ENCODE measurements at places on chromosomes 7 and 10.
A peak's percentile ranks its signal among the peaks of the same experiment; 100 is the strongest.

GRCh38 chr7:83921941-83922607, 272.5 kb downstream of the SEMA3A start:
- peak; percentile 12 for DNase-seq

- DNase-seq, result no peak
These were observed 154.4 kb upstream of the NPY start for GRCh38 chr7:24129597-24129996.

- no peak for DNase-seq
These were observed 752.3 kb downstream of the SUGCT start for GRCh38 chr7:40887099-40887498.

DNA sequence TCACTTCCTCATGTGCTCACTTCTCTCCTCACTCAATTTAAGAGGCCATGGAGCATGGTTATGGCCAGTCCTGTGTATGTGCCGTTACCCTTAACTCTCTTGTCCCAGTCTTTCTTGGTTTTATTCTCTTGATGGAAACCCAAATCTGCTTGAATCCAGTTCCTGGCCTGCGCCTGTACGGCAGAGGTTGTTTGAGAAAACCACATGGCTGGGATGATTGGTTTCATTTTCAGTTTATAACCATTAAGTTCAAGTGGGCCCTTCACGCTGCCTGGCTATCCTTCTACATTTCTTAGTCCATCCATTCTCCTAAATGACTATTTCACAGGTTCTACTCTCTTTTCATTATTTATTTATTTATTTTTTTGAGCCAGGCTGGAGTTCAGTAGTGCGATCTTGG, 1.6 kb upstream of the ZNF239 start:
- no peak for DNase-seq

DNA sequence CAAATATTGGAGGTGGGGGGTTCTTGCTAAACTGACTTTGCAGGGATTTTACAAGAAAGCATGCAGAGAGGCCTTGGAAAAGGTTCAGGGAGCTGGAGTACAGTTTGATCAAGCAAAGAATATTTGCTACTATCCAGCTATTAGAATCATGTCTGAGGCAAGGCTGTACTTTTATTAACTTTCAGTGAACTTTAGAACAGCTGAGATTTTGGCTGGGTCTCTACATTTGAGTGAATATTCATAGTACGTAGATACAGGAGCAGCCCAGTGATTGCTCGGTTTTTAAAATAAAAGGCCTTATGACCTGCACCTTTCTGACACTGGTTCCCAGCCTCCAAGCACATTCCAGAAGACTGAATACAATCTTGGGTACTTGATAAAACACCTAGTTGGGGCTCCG, 496.8 kb upstream of the AKR1E2 start:
- no peak for DNase-seq

- DNase-seq, result no peak
These were observed 46.9 kb upstream of the WIPI2 start for GRCh38 chr7:5143106-5143505.

DNA sequence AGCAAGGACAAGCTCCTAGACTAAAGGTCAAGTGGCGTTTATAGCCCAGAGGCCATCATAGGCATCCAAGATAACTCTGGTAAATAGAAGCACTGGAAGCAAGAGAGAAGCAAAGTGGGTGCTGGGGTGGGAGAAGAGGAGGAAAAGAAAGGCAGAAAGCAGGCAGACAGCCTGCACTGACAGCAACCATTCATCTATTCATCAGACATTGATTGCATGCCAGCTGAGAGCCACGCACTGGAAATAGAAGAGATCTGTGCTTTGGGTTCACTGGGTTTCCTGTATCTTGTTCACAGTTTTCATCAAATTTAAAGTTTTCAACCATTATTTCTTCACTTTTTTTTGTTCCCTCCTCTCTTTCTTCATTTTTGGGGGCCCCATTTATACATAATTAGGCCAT, 4.7 kb upstream of the SLIT1 start:
- no peak for DNase-seq

DNA sequence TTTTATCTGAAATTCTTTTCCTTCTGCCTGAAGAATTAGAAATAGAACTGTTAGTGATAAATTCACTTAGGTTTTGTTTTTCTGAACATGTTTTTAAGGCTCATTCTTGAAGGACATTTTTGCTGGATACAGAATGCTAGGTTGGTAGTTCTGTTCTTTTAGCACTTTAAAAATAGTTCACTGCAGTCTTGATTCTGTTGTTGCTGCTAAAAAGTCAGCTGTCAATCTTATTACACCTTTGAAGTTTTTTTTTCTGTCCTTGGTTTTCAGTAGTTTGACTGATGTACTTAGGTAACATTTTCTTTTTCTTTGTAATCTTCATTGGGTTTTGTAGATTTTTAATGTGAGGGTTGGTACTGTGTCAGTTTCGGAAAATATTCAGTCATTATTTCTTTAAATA, 48.7 kb downstream of the C1GALT1 start:
- DNase-seq, result no peak

DNA sequence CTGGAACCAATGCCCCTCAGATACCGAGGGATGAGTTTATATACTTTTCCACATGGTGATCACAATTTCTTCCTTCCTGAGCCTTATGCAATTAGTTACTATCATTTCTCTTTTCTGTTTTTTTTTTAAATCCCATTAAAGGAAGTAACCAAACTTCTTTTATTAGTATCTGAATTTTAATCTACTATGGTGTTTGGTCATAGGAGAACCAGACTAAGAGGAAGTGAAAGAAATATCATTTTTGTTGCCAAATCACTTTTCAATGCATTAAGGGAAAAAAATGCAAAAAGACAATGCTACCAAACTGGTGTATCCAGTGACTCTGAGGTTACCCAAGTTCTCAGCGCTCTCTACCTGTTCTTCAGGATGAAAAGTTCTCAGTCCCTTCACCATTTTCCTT, 167.7 kb downstream of the NXPH1 start:
- DNase-seq, result no peak

- peak; percentile 77 for DNase-seq
These were observed 134.4 kb upstream of the FAM3C start for GRCh38 chr7:121530227-121531174.

GRCh38 chr10:80104066-80104926, 25.8 kb downstream of the TMEM254 start:
- peak; percentile 98 for DNase-seq

- DNase-seq, result no peak
These were observed 216.3 kb downstream of the CHRM2 start for GRCh38 chr7:137084607-137085380.

- peak; percentile 66 for DNase-seq
These were observed 263.5 kb downstream of the ZEB1 start for GRCh38 chr10:31582365-31583052.

DNA sequence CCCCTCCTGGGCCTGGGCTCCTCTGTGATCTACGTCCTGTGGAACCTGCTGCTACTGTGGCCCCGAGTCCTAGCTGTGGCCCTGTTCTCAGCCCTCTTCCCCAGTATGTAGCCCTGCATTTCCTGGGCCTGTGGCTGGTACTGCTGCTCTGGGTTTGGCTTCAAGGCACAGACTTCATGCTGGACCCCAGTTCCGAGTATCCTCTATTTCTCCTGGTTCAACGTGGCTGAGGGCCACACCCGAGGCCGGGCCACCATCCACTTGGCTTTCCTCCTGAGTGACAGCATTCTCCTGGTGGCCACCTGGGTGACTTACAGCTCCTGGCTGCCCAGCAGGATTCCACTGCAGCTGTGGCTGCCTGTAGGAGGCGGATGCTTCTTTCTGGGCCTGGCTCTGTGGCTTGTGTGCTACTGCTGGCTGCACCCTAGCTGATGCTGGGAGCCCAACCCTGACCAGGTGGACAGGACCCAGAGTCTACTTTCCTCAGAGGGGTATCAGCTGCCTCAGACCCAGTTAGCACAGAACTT, 37.8 kb upstream of the MMD2 start:
- no peak for DNase-seq

DNA sequence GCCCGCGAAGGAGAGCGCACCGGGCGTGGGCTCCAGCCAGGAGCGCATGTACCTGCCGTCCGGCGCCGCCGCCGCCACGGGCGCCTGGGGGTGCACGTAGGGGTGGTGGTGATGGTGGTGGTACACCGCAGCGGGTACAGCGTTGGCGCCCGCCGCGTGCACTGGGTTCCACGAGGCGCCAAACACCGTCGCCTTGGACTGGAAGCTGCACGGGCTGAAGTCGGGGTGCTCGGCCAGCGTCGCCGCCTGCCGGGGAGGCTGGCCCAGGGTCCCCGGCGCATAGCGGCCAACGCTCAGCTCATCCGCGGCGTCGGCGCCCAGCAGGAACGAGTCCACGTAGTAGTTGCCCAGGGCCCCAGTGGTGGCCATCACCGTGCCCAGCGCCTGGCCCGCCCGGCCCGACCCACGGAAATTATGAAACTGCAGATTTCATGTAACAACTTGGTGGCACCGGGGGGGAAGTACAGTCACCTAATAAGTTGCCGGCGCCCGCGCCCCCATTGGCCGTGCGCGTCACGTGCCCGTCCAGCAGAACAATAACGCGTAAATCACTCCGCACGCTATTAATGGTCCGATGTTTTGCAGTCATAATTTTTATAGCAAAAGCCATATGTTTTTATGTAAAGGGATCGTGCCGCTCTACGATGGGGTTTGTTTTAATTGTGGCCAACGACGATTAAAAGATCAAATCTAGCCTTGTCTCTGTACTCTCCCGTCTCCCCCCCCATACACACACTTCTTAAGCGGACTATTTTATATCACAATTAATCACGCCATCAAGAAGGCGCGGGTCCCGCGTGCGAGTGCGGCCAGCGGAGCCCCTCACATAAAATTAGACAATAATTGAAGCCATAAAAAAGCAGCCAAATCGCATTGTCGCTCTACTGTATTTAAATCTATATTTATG, at the start of gene HOXA9:
TSS of gene HOXA9 (minus strand) at position 449 of the 907 bp plus-strand sequence. CDS start at position 369, 80 bp downstream.
- DNase-seq, result no peak

- no peak for DNase-seq
These were observed 36.8 kb downstream of the CCM2 start for GRCh38 chr7:45036796-45037195.

DNA sequence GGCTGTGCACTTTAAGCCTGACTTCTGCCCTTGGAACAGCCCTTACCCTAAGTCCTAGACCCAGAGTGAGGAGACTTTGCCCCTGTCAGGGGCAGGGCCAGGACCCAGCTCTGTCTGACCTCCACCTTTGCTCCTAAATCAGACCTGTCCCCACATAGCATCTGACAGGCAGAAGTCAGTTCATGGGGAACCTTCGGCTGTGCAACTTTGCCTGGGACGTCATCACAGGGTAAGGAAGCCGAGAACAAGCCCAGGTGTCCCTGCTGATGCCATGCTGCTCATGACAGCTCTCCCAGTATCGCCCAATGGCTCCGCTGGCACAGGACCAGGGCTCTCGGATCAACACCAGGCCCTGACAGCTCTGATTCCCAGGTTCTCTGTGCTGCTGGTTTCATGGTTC, 55.4 kb downstream of the TNS3 start:
- DNase-seq, result no peak

DNA sequence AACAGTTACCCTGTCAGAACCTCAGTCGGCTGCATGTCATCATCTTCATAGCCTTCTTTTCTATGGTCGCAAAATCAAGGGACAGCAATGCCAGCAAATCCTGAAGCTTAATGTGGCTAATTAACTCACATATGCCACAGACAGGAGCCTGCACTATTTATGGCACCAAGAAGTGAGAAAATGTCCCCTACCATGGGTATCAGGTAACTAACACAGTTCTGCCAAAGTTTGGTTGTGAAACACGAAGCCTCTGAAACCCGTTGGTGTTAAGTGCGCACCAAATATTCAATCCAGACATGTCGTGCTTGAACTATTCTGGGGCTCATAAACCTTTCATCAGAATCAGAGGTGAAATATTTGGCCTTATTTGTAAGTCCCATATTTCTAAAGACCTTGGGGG, 63.3 kb downstream of the EVX1 start:
- no peak for DNase-seq

DNA sequence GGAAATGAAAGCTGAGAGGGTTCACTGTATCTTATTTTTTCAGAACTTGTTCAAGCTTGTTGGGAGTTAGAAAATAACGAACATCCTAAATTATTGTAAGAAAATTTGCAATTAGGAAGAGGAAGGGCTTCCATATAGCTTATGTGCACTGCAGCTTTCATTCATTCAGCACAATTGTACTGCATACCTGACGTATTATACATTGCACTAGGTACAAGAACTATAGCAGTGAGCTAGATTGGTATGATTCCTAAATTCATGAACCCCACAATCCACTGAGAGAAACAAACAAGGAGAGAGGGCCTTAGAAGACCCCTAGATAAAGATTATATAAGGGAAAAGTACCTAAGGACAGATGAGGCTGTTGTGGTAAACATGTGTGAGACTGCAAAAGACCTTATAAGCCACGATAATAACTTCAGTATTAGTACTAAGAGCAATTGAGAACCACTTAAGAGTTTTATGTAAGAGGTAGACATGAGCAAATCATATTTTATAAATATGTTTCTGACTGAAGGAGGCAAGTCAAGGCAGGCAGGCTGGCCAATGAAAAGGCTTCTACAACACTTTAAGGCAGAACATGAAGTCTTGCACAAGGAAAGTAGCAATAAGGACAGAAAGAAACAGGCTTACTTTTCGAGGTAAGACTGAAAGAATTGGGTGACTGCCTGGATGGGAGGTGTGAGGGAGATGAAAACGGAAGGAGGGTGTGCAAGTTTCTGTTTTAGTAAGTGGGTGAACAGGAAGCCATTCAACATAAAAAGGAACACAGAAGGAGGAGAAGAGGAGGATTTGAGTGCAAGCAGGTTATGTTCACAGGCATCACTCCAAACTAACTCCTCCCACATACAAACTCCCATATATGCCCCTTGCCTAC, 77.9 kb upstream of the LRRN3 start:
- no peak for DNase-seq

DNA sequence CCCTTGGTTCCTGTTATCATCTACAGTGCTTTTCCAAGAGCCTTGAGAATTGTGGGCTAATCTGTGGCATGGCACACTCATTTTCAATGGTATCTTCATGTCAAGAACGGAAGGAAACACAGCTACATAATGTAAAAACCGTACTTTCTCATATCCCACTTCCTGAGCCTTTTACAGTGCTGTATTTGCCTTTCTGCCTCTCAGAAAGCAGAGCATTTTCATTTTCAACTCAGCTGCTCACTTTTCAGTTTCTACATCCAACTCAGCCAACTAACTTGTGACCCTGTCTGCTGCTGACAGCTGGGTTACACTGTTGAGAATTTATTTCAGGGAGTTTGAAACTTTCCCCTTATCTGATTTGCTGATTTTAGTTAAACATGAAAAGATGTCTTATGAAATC, 875.8 kb upstream of the KCND2 start:
- no peak for DNase-seq

- DNase-seq, result no peak
These were observed 56.5 kb downstream of the RNLS start for GRCh38 chr10:88526501-88527105.

DNA sequence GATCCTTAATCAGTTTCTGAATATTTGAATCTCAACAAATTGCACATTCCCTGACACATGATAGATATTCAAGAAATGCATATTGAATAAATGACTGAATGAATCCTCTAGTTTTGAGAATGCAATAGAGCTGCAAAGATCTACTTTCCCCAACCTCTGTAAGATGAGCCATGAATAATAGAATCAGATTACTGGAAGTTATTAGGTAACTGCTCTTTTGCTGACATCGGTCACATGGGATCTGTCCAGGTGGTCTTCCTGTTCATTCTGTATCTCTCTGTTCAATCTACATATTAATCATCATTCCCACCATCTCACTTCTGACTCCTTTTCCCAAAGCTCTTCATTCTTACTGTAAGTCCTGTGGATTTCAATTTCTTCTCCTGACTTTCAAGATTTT, 638.7 kb downstream of the SORCS1 start:
- DNase-seq, result no peak

GRCh38 chr10:73965890-73966768, 31.8 kb upstream of the VCL start:
- DNase-seq, result peak; percentile 88

- DNase-seq, result no peak
These were observed 425.0 kb downstream of the KCNMA1 start for GRCh38 chr10:77212632-77213031.

GRCh38 chr7:80053124-80053523, 81.5 kb upstream of the GNAI1 start:
- no peak for DNase-seq
